ENCODE measurements at places on chromosomes 6 and 20.

GRCh38 chr6:26491604-26492003, 8.5 kb upstream of the BTN1A1 start:
- no peak for DNase-seq

DNA sequence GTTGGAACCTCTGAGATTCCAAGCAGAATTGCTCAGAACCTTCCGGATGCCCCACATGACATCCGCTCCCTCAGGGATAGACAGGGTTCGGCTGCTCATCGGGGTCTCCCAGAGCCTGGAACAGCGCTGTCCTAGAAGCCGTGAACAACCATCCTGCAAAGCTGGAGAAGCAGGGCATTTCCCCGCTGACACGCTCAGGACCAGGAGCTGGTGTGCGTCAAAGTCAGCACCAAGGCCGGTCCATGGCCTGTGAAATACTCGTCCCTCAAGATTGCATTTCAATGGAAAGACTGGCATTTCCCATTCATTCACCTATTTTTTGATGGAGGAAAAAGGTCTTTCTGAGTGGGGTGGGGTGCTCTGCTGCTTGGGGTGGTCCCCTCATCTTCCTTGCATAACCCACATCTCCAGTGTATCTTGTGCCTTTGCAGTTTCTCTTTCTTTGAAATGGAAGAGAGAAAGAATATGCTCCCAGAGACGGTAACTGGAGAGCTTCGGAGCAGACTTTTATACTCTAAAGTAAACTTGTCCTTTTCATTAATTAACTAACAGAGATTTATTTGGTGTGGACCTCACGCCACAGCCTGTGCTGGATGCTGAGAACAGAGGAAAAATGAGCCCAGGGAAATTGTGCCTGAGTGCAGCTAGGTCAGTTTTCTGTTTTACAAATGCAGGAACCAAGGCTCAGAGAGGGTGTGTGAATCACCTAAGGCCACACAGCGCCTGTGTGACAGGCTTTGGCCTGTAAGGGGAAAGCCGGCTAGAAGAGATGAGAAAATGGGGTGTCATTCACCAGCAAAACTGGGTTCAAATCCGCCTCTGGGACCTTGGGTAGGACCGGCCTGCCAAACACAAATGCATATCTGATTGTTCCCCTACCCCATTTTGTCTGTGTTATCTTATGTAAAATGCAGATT, 52.4 kb downstream of the RBM38 start:
- no peak for DNase-seq

GRCh38 chr6:166474721-166475565, 92.2 kb upstream of the MPC1 start:
- no peak for DNase-seq

DNA sequence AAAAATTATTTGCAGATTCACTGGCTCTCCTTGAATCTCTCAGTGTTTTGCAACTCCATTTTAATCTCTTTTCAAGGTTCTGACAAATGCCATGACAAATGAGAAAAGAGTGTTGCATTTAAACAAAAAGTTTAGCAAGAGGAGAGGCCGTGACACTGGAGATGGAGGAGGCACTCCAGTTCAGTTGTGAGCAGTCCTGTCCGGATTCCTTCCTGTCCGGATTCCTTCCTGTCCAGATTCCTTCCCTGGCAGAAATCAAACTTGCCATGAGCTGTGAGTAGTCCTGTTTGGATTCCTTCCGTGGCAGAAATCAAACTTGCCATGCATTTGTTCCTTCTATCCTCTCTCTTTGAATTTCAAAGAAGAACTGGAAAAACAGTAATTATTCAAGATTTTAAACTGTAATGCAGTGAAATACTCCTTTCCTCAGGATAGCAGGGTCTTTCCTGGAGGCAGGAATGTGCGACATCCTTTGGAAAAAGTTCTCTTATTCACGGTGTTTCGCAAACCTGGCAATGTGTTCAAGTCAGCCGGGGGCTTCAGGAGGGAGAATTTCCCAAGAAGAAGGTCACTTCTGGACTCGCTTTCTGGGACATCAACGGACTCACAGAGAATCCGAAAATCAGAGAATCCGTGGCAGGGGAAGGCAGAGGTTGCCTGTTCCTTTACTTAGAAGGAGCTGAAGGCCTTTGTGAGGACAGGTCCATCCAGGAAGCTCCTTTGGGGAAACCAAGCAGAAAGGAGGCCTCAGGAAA, 48.7 kb upstream of the DACT2 start:
- no peak for DNase-seq

DNA sequence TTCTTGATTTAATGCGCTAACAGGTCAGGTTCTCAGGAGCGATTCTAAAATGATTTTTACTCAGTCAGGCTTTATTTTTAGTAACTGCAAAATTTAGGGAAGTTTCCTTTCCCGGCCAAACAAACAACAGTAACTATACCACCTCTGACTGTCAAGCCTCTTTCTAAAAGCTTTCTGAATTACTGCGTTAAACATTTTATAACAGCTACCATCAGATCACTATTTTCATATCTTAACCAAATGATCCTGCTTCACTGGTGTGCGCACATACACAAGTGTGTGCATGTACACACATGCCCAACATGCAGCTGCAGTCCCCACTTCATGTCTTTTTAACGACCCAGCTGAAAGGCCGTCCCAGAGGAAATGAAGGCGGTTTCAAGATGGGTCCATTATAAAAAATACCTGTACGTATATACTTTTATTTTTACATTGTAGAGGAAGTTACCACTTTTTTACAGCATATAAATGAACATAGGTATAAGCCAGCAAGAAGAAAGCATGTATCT, 25.0 kb downstream of the TMEM242 start:
- DNase-seq, result no peak

DNA sequence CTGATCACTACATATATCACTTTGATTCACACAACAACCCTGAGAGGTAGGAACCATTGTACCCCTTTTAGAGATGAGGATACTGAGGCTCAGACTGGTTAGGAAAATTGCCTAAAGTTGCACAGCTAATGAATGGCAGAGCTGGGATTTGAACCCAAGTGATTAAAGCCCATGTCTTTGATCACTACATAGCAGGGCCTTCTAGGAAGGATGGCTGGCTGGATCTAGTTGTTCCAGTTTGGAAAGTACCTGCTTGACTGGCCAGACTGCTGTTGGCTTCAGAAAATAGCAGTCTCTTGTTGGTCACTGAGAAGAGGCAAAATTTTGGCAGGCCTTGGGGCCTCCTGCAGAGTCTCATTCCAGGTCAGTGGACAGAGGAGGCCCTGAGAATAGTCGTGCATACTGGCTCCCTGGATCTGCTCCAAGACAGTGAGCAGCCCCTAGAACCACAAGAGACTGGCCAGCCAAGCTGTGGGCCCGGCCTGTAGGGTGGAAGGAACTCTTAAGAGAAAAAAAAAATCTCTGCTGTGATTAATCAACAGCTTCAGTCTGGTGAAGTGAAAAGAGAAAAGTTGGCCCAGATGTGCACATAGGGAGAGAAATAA, 17.5 kb downstream of the PPARD start:
- DNase-seq, result no peak

DNA sequence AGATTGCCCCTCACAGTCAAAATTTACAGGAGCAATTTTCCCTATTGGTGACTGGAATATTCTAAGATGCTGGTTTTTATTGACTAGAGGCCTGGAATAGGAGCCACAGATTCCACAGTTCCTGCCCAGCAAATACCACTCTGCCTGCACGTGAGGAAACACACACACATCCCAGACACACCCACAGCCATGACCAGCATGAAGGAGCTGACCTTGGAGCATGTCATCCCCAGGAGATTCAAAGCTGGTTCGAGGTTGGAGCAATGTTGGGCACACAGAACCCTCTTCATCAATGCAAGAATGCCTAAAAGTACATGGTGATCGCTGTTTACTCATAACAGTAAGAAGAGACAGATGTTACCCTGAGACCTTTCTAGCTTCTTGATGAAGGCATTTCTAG, 244.6 kb upstream of the FOXQ1 start:
- DNase-seq, result no peak

GRCh38 chr6:61675734-61676133, 610.3 kb downstream of the KHDRBS2 start:
- DNase-seq, result no peak

DNA sequence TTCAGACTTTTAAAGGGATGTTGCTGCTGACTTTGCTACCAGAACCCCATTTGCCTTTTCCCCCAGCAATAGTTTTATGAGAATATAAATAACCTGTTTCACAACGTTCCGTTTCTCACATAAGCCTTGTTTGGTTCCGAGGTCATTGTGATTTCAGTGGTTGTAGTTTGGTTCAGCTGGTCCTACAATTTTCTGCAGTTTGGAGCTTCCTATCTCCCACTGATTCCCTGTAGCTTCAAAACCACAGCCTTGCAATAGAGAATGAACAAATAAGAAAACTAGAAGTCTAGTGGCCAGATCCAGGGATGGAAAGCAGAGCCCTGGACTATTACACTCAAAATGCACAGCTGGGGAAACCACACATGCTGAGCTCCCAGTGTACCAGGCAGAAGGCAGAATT, 24.1 kb upstream of the SH3BGRL2 start:
- DNase-seq, result no peak

DNA sequence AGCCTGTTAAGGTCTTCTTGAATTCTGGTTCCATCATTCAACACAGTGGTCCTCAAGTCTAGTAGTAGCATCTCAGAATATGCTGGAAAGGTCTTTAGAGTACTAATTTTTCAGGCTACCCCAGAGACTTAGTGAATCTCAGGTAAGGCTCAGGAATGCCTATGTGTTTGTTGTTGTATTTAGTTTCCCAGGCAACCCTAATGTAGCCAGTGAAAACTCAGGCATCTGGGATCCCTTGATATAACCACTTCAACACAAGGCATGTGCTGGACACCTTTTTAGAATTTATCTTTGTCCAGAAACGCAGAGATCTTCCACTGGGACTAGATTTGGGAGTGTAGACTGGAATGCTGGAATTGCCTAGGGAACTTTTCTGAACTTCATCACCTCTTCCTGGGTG, 597.9 kb upstream of the FLRT3 start:
- DNase-seq, result no peak

DNA sequence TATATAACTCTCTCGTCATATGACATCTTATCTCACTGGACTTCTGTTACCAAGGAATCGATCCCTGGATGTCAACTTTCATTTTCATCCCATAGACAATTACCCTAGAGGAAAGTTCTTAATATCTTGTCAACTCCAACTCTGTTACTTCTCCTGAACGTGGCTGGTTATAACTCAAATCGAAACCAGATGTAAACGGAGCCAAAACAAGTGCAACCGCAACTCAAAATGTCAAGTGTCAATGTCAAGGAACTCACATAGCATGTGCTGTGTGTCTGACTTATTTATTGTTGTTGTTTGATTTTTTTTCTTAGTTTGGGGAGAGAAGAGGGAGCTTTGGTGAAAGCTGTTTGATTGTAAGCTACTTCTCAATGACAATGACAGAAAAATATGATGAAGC, 108.6 kb downstream of the VIP start:
- DNase-seq, result no peak

- DNase-seq, result no peak
Observed at GRCh38 chr20:40640667-40641066, 48.4 kb downstream of the MAFB start.

DNA sequence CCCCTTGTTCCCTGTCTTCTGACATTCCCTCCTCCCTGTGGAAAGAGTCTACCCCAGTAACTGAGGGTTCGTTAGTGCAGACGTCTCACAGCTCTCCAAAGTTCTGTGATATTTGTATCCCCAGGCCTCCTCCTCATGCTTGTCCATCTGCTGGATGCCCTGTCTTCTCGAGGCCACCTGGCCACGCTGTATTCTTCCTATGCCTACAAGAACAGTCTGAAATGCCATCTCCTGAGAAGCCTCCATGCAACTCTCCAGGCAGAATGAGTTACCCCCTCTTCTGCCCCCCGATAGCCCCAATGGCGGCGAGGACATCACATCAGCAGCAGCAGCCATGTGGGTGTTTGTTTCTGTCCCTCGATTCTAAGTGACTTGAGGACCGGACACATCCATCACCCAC, 9.3 kb downstream of the ULBP2 start:
- DNase-seq, result no peak

DNA sequence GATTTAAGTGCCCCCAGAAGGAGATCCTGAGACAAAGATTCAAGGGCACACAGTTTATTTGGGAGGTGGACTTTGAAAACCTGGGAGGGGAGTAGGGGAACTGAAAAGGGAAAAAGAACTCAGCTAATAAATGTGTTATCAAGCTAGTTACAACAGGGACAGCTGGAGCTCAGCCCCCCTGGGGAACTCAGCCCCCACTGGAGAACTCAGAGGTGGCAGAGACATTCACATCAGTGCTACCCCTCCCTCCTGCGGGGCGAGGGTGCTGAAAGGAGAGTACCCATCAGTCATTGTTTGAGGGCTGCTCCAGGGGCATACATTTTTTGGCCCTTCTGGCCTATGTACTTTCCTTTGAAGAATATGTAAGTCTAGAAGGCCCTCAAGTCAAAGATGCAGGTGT, 101.4 kb downstream of the LRFN2 start:
- DNase-seq, result no peak

DNA sequence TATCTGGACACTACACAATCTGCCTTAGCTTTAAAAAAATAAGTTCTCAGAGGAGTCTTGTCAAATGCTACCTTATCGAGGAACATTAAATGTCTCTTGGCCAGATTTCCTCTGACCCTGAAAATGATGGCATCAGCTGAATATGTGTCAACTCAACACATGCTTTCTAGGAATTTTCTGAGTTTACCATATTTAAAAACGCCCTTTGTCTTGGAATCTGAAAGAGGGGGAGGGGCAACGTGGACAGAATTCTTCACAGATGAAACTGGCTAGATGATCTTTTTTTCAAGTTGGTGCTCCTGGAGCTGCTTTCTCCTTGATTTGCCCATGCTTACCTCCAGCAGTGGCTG, 5.1 kb downstream of the SOX4 start:
- DNase-seq, result no peak

DNA sequence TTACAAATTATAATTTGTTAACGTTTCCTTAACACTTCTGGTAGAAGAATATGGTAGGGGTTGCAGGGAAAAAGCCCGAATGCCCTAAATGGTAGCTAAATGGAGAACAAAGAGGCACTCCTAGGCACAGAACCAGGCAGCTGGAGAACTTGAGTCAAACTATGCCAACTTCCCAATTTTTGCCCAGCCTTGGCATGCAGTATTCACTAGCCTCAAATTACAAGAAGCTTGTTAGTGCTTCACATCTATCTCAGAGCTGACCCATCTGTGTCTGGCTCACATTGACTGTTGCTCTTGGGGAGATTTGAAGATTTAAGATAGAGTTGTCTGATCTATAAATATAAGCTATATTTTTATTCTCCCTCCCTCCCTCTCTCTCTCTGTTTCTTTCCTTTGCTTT, 19.4 kb upstream of the LRFN2 start:
- no peak for DNase-seq

GRCh38 chr20:23244916-23245552, 105.6 kb upstream of the NXT1 start:
- no peak for DNase-seq

GRCh38 chr6:32415521-32416019, 8.6 kb upstream of the BTNL2 start:
- DNase-seq, result peak; percentile 70

- no peak for DNase-seq
Observed at GRCh38 chr6:31485055-31485454, 12.9 kb upstream of the MICB start.

GRCh38 chr6:163863565-163863964, 449.0 kb downstream of the QKI start:
- no peak for DNase-seq
